ENCODE measurements at places on chromosomes 6 and 20.
A peak's percentile ranks its signal among the peaks of the same experiment; 100 is the strongest.

- no peak for DNase-seq
Observed at GRCh38 chr6:116387374-116387773, 16.6 kb downstream of the DSE start.

GRCh38 chr6:70415247-70415646, 1.9 kb downstream of the FAM135A start:
- no peak for DNase-seq

DNA sequence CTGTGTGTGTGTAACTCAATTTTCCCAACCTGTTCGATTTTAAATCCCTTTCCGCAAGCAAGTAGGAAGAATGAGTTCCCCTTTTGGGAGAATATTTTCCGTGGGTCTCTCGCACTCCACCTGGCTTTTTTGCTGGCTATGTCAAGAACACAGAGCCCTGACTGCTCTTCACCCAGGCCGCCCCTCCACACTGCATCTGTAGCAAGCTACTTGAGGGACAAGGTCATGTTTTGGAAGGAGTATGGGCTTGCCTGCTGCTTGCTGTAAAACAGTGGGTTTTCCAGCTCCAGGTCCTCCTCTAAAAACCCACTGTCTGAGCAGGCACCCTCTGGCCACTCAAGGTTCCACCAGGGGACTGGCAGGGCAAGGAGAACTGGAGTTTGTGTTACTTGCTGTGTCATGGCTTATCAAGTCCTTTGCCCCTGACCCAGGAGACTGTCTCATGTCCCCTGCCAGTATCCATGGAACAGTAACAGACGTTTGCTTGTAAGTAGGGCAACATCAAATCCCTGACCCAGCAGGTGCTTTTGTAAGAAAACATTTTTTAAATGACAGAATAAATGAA, 35.5 kb upstream of the SYNJ2 start:
- no peak for DNase-seq

GRCh38 chr20:63116412-63117106, 99.4 kb downstream of the YTHDF1 start:
- DNase-seq: peak; percentile 80

GRCh38 chr20:51091406-51092195, 68.7 kb upstream of the KCNG1 start:
- DNase-seq: no peak

DNA sequence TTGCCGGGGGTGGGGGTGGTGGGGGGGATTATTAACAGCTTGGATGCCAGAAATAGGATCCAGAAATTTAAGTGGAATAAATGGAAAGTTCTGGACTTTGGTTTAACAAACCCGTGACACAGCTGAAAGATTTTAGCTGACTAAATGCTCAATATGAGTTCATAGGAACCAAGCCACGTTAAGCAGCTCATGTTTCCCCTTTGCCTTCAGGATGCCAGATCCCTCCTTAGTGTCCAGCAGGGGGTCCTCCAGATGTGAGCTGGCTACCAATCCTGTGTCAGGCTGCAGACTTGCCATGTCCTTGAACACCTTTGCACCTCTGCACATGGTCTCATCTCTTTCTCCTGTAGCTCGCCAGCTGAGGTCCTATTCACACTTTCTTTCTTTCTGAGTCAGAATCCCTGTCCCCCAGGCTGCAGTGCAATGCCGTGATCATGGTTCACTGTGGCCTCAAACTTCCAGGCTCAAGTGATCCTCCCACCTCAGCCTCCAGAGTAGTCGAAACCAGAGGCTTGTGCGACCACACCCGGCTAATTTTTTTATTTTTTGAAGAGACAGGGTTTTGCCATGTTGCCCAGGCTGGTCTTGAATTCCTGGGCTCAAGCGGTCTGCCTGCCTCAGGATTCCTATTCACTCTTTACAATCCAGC, 133.3 kb upstream of the ARMC2 start:
- DNase-seq: peak; percentile 20

DNA sequence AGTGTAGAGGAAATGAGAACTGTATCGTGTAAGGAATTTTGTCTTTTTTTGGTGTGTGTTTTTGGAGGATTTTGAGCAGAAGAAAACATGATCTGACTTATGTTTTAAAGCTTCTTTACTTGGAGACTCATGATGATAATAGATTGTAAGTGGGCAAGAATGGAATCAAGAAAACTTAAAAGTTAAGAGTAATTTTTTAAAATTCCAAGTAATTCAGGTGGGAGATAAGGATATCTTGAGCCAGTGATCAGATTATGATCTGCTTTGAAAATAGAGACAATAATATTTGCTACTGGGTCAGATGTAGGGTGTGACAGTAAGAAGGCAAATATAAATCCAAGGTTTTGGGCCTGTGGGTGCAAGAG, 734 bp downstream of the ZSCAN26 start:
- no peak for DNase-seq

- DNase-seq: no peak
Observed at GRCh38 chr6:150016324-150017185, 8.8 kb downstream of the RAET1L start.

DNA sequence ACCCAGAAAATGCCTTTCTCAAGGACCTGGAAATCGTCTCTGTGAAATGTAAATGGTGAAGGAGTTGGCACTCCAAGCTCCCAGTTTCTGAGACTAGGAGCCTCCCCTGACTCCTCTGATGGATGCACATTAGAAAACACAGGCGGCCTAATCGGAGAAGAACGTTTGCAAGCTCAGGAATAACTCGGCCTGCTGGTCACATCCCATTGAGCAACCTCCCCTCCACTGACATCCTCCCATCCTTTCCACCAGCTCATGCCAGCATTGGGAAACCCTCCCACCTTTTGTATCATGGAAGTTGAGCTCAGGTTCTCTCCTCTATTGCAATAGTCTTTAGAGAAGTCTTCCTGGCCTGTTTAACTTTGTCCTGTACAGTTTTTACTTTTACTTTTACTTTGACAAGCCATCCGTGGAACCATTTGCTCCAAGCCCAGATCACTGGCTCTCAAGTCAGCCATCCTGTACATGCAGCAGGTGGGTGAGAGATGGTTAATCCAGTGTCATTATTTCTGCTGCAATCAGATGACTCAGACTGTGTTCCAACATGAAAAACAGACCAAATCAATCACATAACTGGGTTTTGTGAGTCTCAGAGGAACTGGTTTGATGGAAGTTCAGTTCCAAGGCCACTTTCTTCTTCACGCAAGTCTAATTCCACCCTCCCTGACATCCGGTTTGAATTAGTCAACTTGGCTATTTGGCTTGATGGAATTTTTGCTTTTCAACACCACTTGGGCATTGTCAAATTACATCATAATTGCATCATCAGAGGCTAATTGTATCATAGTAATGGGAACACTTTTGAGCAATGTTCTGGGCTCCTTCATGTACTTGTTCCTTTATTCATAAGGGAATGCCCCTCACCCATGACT, 619.4 kb upstream of the CDH4 start:
- no peak for DNase-seq

GRCh38 chr20:1491281-1491840, at the start of gene SIRPB2:
Gene SIRPB2 (minus strand): TSS chr20:1491420. CDS start chr20:1491359, 61 bp downstream.
- no peak for DNase-seq

DNA sequence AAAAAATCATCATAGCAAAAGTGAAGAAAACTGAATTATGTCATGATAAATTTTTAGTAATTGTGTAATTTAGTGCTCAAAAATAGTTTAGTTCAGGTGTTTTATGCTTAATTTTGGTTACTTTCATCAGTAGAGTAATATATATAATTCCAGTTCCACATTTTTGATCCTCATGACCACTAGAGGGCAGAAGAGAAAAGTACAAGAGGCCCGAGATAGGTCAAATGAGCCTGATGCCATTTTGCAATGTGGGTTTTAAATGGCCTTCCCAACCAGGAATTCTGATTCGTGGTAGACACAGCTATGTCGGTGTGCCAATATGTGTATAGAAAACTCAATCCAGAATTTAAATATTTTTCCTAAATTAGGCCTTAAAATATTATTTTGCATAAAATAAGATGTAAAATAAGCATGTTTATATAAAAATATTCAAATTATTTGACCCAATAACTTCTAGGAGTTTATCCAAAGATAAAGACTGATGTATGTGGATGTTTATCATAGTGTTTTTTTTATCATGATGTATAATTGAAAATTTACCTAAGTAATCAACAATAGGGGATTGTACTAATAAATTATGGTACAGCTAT, 159.7 kb upstream of the RPS6KA2 start:
- DNase-seq: peak; percentile 59

- no peak for DNase-seq
Observed at GRCh38 chr6:98574984-98575383, 259.4 kb upstream of the POU3F2 start.

DNA sequence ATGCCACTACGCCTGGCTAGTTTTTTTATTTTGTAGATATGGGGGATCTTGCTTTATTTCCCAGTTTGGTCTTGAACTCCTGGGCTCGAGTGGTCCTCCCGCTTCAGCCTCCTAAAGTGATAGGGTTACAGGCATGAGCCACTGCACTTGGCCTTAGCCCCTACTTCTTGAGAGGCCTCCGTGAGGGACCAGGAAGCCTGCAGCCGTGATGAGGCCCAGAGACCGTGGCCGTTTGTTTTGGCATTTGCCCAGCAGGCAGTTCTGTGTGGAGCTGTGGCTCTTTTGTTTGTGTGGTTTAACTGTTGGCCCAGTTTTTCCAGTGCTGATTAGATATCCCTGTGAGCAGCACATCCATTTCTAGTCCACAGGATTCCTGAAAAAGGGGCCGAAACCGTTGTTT, 39.8 kb downstream of the SRSF3 start:
- DNase-seq: no peak

GRCh38 chr20:33291830-33292355, 8.9 kb downstream of the BPIFB1 start:
- DNase-seq: peak; percentile 84

DNA sequence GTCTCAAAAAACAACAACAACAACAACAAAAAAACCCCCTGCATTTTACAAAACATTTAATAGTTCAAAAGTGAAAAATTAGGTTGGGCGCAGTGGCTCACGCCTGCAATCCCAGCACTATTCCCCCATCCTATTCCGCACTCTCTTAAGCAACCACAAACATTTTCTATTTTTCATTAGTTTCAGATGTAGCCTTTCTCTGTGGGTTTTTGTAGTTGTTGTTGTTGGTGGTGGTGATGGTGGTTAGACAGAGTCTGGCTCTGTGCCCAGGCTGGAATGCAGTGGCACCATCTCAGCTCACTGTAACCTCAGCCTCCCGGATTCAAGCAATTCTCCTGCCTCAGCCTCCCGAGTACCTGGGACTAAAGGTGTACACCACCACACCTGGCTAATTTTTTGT, 6.4 kb upstream of the GMNN start:
- DNase-seq: no peak

GRCh38 chr20:42255821-42256220, 637.6 kb upstream of the CHD6 start:
- DNase-seq: no peak

- DNase-seq: no peak
Observed at GRCh38 chr6:111256646-111257045, 169.3 kb downstream of the SLC16A10 start.

DNA sequence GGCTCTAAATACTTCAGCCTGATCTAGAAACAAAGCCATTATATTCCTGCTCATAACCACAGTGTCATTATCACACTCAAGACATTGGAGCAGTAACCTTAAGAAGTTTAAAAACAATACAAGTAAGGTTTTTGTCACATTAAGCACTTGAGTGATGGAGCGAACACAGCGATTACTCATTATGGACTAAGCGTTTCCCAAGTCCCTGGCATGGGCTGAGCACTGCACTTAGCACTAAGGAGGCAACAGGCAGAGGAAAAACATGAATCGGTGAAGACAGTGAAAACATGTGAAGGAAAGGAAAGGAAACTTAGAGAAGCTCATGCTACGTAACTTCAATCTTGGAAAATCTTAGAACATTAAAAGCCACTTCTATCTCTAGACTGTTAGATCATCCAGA, 108.7 kb downstream of the SLC24A3 start:
- DNase-seq: no peak

GRCh38 chr6:439641-440167, 48.2 kb downstream of the IRF4 start:
- no peak for DNase-seq

GRCh38 chr6:24522228-24523176, 27.7 kb downstream of the ALDH5A1 start:
- DNase-seq: peak; percentile 68

DNA sequence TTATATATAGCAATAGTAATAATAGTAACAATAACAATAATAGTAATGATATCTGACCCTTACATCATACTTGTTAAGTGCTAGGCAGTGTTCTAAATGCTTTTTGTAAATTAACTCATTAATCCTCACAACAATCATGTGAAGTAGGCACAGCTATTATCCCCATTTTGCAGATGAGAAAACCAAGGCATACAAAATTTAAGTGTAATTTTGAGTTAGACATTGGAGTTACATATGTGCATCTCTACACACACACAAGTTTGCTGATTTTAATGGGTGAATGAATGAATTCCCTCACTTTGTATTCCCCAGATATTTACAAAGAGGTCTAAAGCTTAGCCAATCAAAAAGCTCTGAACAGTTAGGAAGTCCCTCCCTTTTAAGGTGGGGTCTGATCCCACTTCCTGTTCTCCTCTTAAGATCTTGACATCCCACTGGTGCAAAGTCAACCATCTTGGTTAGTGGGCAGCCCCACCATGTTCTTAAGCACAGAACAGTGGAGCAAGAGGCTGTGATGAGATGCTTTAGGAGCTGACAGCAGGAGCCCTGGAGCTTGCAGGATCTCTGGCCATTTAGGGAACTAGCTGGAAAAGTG, 85.3 kb upstream of the FOXP4 start:
- peak; percentile 15 for DNase-seq

- no peak for DNase-seq
Observed at GRCh38 chr6:26045928-26046368, 41.3 kb upstream of the HFE start.

GRCh38 chr20:60152792-60153191, 194.6 kb downstream of the CDH26 start:
- DNase-seq: no peak

GRCh38 chr6:68638230-68638900, 3.3 kb downstream of the ADGRB3 start:
- DNase-seq: peak; percentile 75

DNA sequence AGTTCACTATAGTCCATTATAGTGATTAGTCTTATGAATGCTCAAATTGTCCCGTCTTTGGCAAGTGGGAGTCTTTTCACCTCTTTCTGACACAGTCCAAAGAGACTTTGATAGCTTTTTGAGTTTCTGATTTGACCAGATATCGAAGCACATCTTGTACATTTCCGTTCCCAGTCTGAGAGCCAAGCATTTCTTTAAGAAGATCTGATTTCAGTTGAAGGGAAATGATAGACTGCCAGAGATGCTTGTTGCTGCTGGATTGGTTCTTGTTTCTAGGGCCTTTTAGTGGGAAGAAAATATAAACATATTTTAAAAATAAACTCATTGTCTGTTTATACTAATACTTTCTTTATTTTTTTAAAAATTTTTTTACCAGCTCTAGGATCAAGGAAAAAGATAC, 54.1 kb upstream of the IER3 start:
- no peak for DNase-seq
